Adrenal gland (tissue), 19 donors: ENCODE measurements at places on chromosomes 2 and 18. TPM values are rescaled to one million over a fixed set of nuclear protein-coding genes. Genes with fewer than 3 reads are reported as not detected.

DNA sequence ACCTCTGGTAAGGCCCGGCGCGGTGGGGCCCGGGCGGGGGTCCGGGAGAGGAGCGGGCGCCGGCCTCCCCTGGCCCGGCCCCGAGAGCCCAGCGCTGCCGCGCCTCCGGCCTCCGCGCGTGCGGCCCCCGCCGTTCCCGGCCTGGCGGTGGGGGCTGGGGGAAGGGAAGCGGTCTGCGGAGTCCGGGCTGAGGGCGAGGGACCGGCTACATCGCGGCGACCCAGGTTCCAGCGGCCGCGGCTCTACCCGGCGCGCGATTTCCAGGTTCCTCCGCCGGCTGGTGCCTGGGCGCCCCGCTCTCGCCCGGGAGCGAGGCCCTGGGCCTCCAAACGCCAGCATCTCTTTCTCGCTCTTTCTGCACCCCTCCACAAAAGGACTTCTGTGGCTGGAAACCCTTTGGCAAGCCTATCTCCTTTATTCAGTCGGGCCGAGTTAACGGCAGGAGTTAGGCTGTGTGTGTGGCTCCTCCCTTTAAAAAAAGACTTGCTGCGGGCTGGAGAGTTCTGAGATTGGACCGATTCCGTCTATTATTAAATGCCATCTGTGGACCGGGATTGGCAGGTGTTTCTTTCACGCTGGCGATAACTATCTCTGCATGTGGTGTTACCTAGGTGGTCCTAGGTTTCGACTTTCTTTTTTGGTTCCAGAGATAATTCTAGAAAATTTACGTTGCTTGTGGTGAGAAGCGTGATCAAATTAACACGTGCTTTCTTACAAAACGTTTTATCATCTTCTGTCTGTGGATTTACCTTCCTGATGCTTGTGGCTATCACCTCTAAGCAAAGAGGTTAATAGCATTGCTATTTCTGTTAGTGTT lies 592 bp downstream of the ME2 start:
- peaks cover 9% of the 10 kb centered on the region for H3K4me1 ChIP-seq
- H3K4me3 ChIP-seq, result peak overlapping the region; percentile 6
- H3K36me3 ChIP-seq, result no peaks in the 10 kb centered on the region

Gene VWC2L
- not detected for total RNA-seq

Gene KLHL41
- 0.28 TPM for total RNA-seq

DNA sequence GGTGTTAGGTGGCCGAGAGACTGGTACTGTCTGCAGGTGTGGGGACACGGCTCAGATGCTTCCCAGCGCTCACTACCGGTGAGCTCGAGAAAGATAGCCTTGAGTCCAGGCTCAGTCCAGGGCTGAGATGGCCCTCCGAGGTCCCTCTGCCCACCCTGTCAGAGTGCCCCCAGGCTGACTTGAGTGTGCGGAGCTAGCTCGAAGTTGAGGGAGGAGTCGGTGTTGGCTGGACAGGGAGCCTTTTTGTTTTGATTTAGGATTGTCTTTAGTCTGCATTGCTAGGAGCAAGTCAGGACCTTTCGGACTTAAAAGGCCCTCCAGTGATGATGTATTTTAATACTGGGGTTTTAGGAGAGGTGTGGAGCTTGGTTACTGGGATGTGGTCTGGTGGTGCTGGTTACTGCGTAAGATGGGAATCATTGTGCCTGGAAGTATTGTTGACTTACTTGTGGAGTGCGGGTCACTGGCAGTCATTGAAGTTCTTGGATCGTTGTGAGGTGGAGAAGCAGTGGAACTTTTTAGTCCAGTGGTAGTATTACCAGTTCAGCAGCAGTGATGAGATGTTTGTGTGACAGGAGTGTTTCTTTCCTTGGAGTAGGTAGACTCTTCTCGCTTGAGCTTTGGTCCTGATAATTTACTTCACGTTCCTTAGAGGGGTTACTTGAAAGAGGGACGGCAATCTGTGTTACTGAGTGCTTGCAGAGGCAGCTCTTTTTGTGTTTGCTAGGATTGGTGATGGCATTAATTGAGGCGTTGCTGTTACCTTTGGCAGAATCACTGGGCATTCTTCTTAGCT lies 633 bp downstream of the KIAA1328 start:
- peaks cover 19% of the 10 kb centered on the region for H3K4me1 ChIP-seq
- DNase-seq, result no peak
- H3K36me3 ChIP-seq, result no peaks in the 10 kb centered on the region
- H3K27me3 ChIP-seq, result no peaks in the 10 kb centered on the region
- H3K27ac ChIP-seq, result peak overlapping the region; percentile 72
